ENCODE measurements at places on chromosomes 5 and 9.

- no peak for DNase-seq
Measured at GRCh38 chr5:117191251-117191650, 616.6 kb upstream of the SEMA6A start.

DNA sequence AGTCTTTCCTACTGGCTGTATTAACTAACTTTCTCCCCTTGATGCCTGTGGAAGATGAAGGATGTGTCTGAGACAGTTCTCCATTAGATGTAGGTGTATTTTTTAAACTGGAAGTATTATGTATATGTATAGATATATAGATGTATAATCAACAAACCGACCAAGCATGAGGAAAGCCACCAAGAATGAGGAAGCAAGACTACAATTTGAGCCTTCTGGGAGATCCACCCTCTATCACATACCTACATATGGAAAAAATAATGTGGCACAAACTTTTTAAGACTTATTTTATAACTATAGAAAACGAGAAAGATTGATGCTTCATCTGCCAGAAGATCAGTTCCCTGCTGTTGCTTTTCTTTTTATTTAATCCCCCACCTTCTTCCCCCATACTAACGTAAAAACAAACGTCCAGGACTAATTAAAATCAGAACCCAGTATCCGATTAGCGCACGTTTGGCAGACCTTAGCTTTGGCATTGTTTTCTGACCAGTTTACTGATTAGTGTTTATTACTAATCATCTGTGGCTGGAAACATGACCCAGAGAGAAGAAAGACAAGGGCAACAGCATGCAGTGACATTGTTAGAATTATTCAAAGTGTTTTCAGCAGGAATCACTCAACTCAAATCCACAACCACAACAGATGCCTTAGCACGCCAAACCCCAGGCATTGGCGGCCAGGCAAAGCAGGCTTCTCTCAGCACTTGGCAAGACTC, 490.2 kb downstream of the EBF1 start:
- DNase-seq: no peak

- no peak for DNase-seq
Measured at GRCh38 chr9:110728058-110728457, 59.5 kb downstream of the MUSK start.

DNA sequence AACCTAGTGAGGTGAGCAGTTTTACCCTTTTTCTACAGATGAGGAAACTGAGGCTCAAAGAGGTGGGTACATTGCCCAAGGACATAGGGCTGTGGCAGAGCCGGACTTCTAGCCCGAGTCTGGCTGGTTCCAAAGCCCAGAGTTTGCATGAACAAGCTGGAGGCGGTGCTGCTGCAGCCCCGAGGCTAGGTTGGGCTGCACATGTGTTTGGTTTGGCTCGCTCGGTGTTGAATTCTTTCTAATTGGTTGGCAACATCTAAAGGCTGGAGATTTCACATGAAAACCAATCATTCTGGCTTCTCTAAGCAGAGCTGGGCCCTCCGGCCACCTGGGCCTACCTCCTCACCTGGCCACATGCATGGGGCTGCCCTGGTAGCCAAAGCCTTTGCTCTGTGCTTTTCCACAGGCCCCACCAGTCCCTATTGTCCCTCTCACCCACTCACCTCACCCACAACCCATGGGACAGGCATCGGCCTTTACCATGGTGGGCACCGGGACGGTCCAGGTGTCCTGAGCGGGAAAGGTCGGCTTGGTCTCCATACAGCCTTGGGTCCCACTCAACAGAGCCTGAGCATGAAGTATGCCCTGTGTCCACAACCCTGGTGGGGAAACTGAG, 262.3 kb downstream of the NSG2 start:
- no peak for DNase-seq

GRCh38 chr9:128043467-128043868, 23.7 kb downstream of the NAIF1 start:
- DNase-seq: no peak

DNA sequence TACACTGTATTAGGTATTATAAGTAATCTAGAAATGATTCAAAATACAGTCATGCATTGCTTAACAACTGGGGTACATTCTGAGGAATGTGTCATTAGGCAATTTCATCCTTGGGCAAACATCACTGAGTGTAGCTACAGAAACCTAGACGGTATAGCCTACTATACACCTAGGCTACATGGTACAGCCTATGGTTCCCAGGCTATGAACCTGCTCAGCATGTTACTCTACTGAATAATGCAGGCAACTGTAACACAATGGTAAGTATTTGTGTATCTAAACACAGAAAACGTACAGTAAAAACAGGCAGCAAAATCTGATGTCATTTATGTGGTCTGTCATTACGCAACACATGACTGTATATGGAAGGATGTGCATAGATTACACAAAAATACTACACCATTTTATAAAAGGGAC, 96.8 kb downstream of the RAPGEF6 start:
- no peak for DNase-seq

GRCh38 chr5:177552839-177553455, 1.4 kb downstream of the FAM193B start:
- DNase-seq: no peak

- DNase-seq: no peak
Measured at GRCh38 chr9:31210978-31211570, 1173.4 kb upstream of the ACO1 start.

- no peak for DNase-seq
Measured at GRCh38 chr5:109300367-109300766, 109.4 kb downstream of the PJA2 start.

- no peak for DNase-seq
Measured at GRCh38 chr9:85425153-85425611, 316.6 kb downstream of the AGTPBP1 start.

DNA sequence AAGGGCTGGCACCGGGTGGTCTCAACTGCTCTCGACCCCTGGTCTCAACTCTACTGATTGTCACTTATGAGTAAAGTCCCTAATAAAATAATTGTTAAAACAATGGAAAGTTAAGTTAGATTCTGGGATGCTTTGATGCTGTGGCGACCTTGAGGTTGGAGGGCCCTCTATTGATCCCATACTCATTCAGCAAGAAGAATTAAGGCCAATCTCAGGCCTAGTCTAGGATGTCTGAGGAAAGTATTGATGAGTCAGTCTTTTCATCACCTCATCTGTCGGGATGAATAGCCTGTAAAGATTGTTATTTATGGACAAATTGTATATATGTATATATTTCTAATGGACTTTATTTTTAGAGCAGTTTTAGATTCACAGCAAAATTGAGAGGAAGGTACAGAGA, 50.8 kb downstream of the WDR36 start:
- DNase-seq: no peak

- no peak for DNase-seq
Measured at GRCh38 chr9:104765138-104765537, 1.2 kb downstream of the NIPSNAP3B start.

DNA sequence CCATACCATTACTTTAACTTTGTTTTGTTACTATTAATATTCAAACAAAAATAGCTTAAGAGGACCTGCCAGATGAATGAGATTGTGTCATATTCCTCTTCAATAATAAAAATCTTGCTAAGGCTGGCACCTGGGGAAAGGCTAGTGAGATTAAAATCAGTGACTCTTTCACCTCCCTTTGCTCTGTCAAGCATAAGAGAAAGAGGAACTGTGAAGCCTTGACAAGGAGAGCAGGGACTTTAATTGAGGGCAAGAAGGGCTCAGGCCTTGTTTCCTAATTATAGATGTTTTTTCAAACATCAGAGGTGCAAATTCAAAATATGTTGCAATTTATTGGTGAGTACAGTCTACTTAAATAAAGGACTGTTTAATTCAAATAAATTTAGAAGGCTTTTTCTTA, 91.7 kb downstream of the SPATA31D1 start:
- DNase-seq: no peak

DNA sequence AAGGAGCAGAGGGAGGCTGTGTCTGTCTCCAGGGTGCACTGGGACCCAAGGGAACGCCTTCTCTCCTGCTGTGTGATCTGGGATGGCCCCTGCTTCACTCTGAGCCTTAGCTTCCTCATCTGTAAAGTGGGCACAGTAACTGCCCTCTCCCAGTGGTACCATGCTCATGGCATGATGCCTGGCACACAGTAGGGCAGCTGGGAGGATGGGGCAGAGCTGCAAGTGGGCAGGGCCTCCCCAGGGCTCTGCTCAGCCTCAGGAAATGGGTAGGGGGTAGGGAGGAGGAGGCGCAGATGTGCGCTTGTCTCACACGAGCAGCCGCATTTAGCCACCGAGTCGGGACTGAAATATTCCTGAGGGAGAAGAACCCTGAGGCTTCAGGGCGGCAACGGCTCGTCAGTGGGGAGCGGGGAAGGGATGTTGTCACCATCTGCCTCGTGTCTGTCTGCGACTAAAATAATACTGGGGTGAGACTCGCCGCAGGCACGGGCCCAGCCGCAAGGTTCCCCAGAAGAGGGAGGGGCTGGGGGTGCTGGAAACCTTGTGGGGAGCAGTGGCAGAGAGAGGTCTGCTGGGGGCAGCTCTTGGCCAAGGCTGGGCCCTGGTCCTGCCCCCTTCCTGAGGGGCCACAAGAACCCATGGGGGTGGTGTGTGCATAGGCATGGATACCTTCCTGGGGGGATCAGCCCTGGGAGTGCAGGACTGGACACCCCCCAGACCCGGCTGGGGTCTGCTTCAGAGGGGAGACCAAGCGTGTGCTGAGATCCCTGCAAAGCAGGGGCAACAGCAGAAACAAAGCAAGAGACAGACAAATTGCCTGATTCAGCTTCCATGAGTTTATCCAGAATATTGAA, 55.2 kb upstream of the PSD2 start:
- DNase-seq: no peak

DNA sequence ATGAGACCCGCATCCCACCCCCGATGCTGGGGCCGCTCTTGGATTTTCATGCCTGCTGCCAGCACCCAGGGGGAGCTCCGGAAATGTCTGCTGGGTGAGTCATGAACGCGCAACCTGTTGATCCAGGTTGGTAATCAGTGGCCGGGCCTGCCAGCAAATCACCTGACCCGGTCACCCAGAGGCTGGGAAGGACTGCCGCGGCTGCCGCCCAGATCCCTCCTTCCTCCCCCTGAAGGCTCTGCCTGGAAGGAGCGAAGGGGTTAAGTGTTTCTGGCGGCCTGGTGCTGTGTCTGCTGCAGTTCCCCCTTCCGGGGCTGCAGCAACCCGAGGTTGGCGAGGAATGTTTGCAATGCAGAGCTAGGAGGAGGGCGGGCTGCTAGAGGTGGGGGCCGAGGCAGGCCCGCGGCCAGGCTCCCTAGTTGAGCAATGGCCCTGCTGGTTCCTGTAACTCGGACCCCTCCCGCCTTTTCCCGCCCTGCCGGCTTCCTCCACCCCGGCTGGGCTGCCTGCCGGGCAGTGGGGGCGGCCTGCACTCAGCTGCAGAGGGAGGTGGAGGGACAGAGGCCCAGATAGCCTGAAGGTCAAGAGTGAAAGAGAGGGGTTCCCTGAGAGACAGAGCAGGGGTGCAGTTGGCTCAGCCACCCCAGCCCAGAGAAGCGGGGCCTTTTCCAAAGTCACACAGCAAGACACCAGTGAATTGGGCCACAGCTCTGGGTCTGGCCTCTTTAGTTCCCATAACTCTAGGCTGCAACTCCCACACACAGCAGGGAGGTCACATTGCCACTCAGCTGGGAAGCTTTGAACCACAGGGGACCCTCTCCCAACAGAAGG, 156.3 kb upstream of the IER5L start:
- peak; percentile 62 for DNase-seq

GRCh38 chr5:98042521-98042920, 730.9 kb upstream of the RGMB start:
- no peak for DNase-seq

DNA sequence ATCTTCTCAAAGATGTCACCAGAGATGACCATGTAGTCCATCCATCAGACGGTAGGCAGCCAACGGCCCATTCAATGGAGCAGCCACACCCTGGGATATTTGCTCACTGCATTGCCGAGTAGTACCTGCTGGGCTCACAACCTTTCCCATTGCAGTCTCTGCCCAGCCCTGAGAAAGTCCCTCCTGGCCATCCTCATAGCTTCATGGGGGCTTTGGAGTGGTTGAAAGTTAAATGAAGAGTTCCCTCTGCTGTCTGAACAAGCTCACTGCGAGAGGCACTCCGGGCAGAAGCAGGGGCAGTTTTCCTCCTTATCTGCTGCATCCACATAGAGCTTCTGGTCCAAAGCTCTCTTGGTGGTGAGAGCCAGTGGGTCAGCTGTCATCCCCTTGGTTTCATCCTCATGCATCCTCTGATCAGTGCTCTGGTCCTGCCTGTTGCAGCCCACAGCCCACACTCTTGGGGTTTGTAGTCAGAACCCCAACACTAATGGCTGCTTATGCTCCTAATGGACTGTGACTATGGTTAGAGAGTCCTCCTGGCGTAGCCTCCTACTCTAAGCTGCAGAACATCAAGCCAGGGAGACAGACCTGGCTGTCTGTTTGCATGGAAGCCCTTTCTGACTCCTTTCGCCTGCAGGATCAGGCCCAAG, 23.3 kb downstream of the TNFSF8 start:
- no peak for DNase-seq

DNA sequence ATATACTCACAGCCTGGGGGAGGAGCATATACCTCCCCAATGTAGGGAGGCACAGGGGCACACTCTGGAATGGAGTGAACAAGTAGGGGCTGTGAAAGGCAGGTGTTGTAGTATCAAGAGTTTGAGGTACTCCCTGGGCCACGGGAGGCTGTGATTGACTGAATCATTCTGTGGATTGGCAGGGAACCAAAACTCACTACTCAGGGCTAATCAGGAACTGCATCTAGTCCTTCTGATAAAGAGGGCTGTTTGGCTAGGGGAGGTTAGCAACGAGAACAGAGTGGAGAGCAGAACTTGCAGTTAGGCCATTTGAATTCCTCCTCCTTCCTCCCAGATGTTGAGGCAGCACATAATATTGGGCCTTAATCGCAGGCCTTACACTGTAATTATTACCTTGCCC, 369.2 kb upstream of the MPDZ start:
- no peak for DNase-seq

Data from esophagus squamous epithelium (tissue), 5 donors.